ENCODE measurements at places on chromosomes 6 and 20.

DNA sequence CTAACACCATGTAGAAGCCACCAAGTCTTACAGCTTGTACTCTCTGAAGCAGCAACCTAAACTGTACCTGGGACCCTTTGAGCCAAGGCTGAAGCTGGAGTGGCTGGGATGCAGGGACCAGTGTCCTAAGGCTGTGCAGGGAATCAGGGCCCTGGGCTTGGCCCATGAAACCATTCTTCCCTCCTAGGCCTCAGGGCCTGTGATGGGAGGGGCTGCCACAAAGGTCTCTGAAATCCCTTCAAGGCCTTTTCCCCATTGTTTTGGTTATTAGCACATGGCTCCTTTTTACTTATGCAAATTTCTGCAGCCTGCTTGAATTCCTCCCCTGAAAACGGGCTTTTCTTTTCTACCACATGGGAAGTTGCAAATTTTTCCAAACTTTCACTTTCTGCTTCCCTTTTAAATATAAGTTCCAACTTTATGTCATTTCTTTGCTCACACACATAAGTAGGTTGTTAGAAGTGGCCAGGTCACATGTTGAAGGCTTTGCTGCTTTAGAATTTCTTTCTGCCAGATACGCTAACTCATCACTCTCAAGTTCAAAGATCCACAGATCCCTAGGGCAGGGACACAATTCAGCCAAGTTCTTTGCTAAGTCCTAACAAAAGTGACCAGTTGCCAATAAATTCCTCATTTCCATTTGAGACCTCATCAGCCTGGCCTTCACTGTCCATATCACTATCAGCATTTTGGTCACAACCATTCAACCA lies 28.2 kb upstream of the ATXN1 start:
- no peak for DNase-seq

DNA sequence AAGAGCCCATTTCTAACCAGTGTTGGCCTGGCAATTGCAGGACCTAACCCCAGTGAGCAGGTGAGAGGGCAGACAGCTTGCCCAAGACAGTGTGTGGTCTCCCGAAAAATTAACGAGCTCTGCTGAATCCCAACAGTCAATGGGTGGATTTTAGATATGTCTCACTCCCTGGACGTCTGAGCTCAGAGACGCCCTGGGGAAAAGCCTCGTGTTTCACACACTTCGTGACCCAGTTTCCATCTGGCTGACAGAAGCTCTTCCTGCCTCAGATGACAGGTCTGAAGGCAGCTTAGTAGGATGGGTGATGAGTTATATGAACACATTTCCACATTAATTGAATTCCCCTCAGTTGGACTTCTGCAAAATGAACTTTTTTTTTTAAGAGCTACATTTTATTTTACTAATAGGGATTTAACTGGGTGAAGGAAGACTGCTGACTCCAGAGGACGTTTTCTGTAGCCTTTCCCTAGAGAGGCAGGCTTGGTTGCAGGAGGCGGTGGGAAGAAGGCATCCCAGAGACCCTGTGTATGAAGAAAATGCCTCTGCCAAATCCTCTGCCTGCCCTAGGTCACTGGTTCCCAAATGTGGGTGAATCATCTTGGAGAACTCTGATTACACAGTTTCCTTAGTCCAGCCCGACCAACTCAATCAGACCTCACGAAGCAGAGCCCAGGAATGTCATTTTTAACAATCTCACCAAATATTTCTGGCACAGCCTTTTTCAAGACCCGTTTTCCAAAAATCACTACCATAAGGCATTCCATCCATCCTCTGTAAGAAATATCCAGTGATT lies 71.7 kb upstream of the LY86 start:
- DNase-seq = no peak

DNA sequence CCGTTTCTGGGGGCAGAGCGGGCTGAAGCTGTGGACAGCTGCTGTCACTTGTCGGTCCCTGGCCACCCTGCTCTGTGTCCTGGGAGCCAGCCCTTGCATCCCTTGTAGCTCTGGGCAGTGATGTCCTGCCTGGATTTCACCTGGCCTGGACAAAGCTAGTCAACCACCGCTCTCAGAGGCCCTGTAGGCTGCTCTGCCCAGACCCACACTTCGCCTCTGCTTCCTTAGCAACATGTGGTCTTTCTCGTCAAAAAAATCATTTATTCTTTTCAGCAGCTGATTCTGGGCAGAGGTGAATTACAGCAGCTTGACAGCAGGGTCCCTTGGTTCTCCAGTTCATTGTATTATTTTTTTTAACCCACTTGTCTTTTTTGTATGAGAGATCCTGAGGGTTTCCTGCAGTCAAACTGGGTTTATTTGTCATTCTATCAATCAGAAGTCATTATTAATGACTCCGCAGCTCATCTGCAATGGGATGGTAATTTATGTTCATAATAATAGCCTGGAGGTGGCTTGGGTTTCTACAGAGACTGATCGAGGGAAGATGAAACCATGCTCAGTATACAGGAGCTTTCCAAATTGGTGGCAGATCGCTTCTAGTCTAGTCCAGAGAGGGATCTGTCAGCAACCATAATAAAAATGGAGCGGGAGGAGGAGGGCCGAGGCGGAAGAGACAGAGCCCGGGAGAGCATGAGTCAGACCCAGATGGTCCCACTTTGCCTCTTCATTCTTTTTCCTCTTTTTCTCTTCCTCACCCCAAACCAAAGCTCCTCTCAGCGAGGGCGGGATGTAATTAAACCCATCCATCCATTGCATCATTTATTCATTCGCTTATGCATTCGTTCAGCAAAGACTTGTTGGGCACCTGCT lies 22.4 kb downstream of the EDN3 start:
- DNase-seq = no peak

DNA sequence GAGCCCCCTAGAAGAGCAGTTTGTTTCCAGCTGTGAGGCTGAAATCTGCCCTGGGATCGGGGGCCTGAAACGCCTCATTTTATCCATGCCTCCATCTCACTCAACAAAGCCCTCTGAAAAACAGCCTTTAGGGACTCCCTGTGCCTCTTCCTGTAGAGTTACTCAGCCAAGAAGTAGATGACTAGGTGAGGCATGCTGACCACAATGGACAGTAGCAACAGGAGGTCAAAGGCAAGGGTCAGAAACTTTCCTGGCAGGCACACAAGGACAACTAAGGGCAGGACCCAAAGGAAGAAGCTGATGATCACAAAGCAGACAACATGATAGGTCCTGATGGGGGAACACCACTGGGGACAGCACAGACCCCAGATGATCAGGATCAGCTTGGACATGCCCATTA lies 12.8 kb downstream of the MAS1L start:
- no peak for DNase-seq

DNA sequence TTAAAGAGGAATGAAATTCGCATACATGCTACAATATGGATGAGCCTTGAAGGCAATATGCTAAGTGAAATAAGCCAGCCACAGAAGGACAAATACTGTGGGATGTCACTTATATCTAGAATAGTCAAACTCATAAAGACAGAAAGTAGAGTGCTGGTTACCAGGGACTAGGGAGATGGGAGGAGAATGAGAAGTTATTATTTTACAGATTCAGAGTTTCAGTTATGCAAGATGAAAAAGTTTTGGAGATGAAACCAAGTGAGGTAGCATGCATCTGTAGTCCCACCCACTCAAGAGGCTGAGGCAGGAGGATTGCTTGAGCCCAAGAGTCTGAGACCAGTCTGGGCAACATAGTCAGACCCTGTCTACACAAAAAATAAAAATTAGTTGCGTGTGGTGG lies 82.5 kb upstream of the ARID1B start:
- DNase-seq = no peak

DNA sequence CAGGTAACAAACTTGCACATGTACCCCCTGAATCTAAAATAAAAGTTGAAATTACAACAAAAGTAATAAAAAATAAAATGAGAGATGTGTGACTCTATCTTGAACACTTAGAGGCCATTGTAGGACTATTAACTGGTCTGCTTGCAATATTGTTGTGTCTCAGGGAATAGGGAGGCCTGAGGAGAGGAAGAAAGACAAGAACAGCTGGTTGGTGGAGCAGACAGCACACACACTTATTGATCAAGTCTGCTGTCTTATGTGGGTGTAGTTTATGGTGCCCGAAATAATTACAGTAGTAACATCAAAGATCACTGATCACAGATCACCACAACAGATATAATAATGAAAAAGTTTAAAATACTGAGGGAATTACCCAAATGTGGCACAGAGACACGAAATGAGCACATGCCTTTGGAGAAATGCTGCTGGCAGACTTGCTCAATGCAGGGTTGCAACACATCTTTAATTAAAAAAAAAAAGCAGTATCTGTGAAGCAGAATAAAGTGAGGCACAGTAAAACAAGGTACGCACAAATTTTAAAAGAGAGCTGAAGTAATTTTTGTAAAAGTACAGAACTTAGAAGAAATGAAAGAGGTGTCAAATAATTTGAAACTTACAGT lies 110.1 kb upstream of the HDAC2 start:
- DNase-seq = no peak

DNA sequence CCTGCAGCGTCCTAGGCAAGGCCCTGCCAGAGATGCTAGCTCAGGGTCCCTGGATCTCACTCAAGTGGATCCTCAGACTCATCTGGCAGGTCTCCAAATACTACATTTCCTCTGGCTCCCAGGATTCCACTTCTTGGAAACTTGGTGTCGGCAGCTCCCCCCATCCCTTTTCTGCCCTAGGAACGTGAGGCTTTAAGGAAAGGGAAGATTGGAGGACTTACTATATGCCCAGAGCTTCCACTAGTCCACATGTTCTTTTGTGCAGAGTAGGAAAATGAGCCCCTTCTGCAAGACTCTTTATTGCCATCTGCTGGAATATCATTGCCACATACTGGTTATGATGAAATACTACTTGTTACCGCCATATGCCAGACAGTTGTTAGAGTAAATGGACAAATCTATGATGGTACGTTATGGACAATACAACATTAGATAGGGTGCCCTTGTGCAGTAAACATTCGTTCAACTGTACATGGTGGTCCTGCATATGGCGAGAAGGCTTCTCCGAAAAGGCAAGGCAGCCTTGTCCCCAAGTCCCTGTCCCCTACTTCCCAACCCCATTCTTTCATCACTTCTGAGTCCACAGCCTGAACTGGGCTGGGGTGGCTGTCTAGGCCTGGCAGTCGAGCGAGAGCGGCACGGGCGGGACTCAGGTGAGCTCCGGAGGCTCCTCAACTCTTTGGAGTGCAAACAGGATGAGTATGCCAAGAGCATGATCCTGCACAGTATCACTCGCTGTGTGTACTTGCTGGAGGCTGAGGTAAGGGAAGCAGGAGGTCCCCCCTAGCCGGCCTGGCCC lies 780 bp downstream of the ARMC12 start:
- DNase-seq = peak; percentile 92

DNA sequence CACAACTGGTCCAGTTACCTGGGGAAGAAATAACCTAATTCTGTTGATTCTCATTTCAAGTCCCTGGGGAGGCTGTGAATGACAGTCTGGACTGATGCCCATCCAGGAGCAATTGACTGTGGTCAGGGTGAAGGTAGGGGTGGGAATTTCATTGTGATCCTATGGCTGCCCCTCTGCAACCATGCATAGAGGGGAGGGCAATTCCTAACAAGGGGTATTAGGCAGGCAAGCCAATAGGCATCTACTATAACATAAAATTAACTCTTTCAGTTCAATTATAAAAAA lies 44.0 kb upstream of the TRAM2 start:
- no peak for DNase-seq

- DNase-seq = no peak
Observed at GRCh38 chr6:170445487-170445886, 107.6 kb downstream of the PSMB1 start.

GRCh38 chr6:42025845-42026243 lies 24.5 kb upstream of the TAF8 start:
- no peak for DNase-seq

GRCh38 chr6:30814146-30815040 lies 69.9 kb upstream of the DDR1 start:
- peak; percentile 72 for DNase-seq

DNA sequence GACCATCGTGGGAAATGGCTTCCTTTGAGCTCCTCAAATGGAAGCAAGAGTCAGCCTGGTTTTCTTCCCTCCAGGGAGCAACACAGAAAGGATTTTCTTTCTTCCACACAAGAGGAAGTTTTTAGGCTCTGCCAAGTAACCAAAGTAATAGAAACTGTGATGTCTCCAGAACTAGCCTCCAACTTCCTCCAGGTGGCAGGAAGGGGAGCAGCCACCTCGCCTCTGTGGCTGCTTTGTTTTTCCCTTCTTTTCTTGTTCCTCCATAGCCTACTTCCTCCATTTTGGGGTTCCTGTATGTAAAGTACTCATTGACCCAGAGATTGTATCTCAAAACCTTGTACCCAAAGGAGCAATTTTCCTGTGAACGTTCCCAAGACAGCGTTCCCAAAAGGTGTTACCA lies 32.7 kb upstream of the CCR6 start:
- DNase-seq = no peak

GRCh38 chr20:33009214-33010132 lies 2.0 kb downstream of the BPIFB2 start:
- no peak for DNase-seq

GRCh38 chr6:85675030-85675819 lies 32.5 kb upstream of the SYNCRIP start:
- DNase-seq = peak; percentile 54

DNA sequence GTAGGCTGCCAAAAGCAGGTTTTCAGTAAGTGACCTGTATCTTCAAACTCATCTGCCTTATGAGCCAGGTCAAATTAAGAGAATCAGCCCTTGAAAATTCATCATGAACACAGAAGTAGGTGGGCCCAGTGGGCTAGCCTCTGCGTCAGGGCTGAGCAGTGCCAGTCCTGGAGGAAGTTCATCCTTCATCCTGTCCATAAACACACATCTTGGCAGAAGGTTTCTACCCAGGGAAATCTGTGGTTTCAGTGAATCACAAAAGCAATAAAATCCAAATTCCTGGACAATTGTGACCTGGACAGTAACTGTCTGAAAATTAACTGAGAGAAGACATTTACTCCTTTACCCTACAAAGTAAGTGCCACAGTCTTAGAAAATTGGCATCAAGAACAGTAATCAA lies 72.4 kb downstream of the ATG5 start:
- no peak for DNase-seq

DNA sequence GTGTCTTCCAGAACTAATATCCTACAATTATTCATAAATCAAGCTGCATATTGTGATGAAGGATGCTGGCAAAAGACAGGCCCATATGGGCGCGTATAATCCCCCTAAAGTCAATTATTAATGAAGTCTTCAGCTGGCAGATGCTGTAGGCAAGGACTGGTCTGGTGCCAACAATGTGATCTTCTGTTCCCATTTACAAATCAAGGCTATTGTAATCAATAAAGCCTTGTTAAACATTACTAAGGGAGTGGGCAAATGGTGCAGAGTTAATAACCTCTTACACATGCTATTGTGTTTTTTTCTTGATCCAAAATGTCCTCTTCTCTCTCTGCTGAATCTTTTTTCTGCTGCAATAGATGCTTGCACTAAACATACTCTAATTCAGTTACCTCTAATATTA lies 119.0 kb downstream of the ALDH8A1 start:
- no peak for DNase-seq
